Stimulated activated CD8-positive, alpha-beta memory T cell treated with anti-CD3 and anti-CD28 coated beads, Interleukin-4, amount 100 ng/mL, for 48 hours (primary cell): ENCODE measurements at places on chromosomes 5 and 9.

DNA sequence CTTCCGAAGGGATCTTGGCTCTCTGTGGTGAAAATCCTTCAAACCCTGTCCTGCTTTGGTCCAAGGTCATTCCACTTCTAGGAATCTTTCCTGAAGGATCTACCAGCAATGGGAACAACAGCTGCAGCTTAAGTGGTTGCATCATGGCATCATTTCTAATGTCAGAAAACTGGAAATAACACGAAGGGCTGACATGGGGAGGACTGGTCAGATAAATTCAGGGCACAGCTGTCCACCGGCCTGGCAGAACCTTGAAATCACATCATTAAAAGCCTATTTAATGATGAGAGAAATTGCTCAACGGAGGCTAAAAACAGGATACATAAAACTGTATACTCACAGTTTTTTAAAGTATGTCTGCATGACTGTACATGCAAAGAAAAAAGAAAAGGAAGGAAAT, 28.3 kb downstream of the OLFML2A start:
- no peak for DNase-seq

- DNase-seq: no peak
Observed at GRCh38 chr5:92662741-92663140, 918.3 kb downstream of the NR2F1-AS1 start.

DNA sequence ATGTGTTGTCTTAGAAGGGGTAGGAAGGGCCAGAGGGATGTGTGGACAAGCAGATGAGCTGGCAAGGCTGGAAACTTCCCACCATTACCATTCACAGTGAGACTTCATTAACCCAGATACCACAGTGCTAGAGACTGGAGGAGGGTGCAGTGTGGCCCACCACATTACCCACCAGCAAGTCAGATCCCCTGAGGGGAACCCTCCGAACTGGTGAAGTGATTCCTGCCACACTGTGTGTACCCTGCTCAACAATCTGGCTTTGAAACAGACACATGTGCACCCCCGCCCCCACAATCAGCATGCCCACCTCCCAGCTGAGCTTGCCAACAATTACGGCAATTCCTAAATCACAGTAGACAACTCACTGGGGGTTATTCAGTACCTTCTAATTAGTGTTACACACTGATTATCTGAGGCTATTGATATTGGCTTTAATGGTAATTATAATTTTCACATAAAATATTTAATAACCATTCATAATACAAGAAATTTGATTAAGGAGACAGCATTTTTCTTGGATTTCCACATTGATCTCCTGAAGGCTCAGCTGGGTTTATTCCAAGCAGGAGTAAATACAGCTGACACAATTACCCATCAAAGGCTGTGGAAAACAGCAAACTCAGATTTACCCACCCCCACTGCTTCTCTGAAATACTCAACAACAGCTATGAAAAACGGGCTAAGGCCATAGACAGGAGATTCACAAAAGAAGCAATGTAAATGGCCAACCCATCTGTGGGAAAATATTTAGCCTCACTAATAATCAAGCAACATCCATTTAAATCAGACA, 169.3 kb upstream of the FSTL4 start:
- no peak for DNase-seq

- DNase-seq: no peak
Observed at GRCh38 chr5:115229606-115230005, 33.1 kb downstream of the PGGT1B start.

GRCh38 chr5:62421414-62421813, 8.9 kb downstream of the IPO11 start:
- DNase-seq: no peak

DNA sequence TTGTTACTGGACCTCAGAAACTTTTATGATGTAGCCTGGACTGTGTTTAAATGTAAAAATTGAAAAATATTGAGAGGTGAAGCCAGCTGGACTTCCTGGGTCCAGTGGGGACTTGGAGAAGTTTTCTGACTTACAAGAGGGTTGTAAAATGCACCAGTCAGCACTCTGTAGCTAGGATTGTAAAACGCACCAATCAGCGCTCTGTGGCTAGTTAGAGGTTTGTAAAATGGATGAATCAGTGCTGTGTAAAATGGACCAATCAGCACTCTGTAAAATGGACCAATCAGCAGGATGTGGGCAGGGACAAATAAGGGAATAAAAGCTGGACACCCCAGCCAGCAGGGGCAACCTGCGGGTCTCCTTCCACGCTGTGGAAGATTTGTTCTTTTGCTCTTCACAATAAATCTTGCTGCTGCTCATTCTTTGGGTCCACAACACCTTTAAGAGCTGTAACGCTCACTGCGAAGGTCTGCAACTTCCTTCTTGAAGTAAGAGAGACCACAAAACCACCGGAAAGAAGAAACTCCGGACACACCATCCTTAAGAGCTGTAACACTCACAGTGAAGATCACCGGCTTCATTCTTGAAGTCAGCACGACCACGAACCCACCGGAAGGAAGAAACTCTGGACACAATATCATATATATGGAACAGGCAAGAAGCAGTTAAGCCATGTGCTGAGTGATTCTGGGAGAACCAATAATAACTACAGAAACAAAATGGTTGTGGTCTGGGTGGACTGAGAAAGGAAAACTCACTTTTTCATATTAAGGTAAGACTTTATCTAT, 201.3 kb downstream of the GABRG2 start:
- DNase-seq: no peak

DNA sequence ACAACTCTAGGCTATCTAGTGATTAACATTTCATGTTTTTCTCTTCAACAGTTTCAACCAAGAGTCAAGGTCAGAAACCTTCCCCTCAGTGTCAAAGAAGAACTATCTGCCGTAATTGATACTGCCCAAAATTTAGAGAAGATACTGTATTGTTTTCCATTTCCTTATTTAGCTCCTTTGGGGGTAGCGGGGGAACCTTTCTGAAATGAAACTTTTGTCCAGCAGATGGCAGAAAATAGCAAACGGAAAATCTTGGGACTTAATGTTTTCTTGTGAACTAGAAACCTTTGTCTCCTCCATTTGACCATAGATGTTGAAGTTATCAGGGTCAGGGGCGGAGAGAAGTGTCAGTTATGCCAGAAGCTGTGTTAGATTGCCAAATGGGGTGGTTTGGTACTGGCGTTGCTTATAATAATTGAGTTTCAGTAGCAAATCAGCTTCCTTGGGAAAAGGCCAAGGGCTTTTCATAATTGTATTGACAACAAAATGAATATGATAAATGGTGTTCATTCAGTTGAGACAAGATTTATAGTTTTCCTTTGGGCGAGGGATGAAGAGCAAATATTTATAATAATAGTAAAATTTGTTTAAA, 101.7 kb upstream of the TLX3 start:
- DNase-seq: no peak

- DNase-seq: no peak
Observed at GRCh38 chr9:21096901-21097255, 19.1 kb upstream of the IFNB1 start.

DNA sequence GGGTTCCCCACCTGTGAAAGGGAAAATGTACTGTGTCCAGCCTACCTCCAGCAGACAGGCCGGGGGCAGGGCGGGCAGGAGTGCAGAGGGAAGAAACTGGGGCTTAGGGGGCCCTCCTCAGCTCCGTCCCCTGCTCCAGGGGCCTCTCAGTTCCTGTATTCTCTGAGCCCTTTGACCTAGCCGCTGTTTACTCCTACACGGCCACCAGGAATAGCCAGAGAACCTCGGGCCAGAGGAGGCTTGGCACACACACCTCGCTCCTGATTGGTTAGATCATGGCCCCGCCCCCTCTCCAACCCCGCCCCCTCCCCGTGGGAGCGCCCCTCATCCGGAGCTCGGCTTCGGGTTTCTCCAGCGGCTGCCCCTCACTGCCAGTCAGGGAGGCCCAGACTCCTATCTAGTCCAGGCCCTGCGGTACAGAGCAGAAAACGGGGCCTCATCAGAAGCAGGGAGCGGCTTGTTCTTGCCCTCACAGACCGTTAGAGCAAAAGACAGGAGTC, 2.2 kb downstream of the ST6GALNAC6 start:
- peak; percentile 67 for DNase-seq

DNA sequence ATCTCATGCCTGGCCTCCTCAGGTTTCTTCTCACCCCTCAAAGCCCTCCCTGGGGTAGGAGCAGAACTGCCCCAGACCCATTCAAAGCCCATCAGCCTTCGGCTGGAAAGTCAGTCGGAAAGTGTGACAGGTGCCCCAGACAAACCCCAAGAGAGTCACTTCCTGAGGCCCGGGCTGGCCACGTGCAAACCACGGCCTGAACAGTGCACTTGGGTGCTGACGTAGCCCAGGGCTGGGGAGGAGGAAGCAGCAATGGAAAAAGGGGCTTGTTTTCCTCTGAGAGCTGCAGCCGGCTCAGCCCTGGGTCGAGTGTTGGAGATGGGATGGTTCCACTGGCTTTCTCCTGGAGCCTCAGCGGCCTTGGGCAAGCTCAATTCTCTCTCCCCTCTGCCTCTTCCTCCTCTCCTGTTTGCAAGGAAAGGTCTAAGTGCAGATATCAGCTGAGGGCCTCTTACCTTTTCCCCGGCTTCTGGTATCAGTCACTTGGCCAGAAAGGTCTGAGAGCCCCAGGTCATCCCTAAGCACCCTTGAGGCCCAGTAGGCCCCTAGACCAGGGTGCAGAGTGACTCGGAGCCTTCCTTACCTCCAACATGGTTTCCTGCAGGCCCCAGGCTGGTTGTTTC, 5.9 kb upstream of the EGR1 start:
- DNase-seq: peak; percentile 92

- no peak for DNase-seq
Observed at GRCh38 chr5:3886524-3887451, 291.2 kb downstream of the IRX1 start.

DNA sequence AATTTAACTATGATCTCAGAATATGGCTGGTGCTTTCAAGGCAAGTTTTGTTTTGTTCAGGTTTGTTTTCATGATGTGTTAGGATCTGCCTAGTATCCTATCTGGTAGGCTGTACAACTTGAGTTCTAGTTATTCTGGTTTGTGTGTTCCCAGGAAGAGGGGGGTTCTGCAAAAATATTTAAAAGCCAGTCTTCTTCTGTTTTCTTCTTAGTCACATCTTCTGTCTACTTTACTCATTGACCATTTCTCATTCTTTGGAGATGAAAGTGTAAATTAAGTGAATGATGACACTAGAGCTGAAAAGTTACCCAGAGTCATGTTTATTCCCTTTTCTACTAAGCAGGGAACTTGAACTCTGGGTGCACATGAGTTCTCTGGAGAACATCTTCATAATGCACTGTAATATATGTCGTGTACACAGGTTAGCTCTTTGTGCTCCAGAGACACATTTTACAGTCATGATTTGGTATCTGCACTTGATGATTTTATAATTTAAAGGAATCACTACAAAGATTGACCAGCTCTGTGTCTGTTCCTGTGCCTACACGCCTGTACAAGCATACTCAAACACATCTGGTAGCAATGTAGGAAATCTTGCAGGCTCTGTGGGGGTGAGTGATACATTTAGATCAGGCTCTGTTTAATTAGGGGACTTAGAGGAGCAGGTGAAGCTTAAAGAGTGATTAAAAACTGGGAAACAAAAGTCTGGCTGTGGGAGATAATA, 5.0 kb downstream of the SMAD5 start:
- no peak for DNase-seq

GRCh38 chr9:73583576-73583975, 431.9 kb downstream of the ANXA1 start:
- no peak for DNase-seq

GRCh38 chr5:6222121-6222520, 156.2 kb downstream of the MED10 start:
- DNase-seq: no peak

DNA sequence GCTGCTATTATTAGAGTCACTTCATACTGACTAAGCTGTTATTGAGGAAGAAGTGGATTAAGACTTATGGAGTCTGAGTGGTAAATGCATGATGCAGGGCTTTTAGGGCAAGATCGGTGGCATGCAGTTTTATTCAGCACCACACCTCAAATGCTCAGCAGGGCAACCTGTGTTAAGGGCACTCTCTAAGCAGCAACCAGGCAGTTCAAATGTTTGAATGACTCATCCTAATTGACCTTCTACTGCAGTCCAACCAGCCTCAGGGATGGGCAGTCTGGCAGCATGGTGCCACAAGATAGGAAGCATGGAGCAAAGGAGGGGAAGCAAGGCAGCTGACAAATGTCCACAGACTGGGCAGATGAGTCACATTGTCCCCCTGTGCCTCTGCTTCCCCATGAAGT, 80.2 kb upstream of the MIER3 start:
- no peak for DNase-seq

DNA sequence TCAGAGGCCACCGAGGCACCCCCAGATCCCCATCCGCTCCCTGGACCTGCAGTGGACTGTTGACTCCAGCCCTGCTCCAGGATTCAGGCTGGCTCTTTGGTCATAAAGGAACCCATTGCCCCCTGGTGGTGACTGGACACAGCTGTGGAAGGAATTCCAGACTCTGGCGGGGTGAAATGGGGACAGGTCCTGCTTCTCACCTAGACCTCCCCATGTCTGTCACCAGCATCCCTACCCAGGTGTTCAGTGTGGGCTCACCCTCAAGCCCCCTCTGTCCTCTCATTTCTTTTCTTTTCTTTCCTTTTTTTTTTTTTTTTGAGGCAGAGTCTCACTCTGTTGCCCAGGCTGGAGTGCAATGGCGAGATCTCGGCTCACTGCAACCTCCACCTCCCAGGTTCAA, 25.5 kb upstream of the STXBP1 start:
- peak; percentile 76 for DNase-seq

GRCh38 chr9:127143920-127144465, 21.6 kb upstream of the ANGPTL2 start:
- no peak for DNase-seq

DNA sequence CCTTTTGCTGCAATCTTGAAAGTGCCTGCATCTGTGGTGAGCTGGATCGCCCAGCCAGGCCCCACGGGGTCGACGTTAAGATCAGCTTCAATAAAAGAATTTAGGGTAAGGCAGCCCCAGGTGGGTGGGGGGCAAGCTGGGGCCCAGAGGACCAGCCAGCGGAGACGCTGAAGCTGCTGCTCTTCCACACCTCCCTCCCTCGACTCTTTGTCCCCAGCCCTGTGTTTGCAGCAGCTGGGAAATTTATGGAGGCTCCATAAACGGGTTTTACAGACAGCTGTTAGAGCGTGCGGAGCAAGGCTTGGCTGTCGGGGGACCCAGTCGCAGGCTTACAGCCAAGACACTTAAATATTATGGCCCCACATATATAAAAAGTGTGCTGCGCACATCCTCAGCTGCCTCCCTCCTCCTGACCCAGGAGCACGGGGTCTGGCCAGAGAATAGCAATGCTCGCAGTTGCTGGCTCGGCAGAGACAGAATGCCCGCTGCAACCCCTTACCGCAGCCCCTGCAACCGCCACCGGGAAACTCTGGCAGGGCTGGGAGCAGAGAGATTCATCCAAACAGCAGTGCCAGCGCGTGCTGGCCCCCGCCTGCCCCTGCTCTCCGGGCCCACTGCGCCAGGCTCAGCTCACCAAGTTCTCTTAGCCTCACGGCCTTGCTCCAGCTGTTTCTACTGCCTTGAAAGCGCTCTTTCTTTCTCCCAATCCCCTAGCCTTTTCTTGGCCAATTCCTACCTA, 28.4 kb upstream of the MVB12B start:
- DNase-seq: no peak
